Activated T-cell treated with anti-CD3 and anti-CD28 coated beads, Interleukin-2, amount 50 U/mL, for 4 hours (primary cell): ENCODE measurements at places on chromosomes 7 and 10.
A peak's percentile ranks its signal among the peaks of the same experiment; 100 is the strongest.

GRCh38 chr7:22849172-22849571 lies 26.5 kb upstream of the TOMM7 start:
- no peak for DNase-seq

DNA sequence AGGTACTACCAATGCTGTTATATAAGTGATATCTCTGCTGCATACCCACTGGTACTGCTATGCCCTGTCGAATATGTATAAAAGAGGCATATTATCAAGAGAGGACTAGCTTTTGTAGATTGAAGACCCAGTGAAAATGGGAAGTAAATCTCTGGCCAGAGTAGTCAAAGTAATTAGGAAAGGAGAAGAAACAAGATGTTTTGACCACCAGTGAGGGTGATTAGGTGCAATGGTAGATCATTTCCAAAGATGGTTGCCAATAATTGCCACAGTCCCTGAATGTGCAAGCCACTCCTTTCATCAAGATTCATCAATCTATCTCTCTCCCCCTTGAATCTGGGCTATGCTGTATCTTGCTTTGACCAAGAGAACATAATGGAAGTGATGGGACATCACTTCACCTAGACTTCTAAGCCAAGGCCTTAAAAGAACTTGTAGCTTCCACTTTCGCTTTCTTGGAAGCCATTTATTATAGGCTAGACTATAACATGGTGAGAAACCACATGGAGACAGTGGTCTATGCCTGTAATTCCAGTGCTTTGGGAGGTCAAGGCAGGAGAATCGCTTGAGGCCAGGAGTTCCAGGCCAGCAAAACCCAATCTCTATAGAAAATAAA lies 52.6 kb upstream of the ST8SIA6 start:
- no peak for DNase-seq

- DNase-seq, result no peak
Measured at GRCh38 chr10:79946271-79947082, 2.4 kb downstream of the SFTPD start.

GRCh38 chr7:80147543-80148391 lies 13.1 kb downstream of the GNAI1 start:
- DNase-seq, result no peak

GRCh38 chr7:1383398-1384112 lies 75.7 kb downstream of the MICALL2 start:
- DNase-seq, result no peak

DNA sequence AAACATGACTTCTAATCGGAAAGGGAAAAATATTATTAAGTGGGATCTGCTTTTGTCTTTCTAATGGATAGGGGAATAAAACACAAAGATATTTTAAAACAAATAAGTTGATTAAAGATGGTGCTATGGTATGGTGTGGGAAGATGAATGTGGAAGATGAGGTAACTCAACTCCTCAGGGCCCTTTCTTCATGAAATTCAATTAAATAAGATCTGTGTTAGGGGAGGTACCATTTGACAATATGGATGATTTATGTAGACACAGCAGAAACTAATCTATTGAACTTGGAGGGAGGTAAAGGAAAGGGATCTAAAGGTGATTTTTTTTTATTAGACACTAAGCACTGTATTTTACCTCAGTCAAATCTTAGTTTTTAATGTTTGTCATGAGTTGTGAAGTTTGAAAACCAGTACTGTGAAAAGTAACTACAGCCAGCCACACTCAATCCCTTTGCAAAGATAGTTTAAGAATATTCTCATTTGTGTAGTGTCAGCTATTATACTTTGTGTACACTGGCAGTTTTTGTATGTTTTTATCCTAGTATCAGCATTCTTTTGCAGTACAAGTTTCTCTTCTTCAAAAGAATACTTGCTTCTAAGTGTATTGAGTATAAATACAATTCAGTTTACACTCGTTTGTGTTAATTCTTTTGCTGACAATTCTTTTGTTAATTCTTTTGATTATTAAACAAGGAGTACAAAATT lies 151.3 kb downstream of the PHF14 start:
- DNase-seq, result no peak

- DNase-seq, result no peak
Measured at GRCh38 chr10:96298362-96298761, 5.9 kb upstream of the DNTT start.

GRCh38 chr7:37757563-37757962 lies 74.0 kb downstream of the GPR141 start:
- no peak for DNase-seq

DNA sequence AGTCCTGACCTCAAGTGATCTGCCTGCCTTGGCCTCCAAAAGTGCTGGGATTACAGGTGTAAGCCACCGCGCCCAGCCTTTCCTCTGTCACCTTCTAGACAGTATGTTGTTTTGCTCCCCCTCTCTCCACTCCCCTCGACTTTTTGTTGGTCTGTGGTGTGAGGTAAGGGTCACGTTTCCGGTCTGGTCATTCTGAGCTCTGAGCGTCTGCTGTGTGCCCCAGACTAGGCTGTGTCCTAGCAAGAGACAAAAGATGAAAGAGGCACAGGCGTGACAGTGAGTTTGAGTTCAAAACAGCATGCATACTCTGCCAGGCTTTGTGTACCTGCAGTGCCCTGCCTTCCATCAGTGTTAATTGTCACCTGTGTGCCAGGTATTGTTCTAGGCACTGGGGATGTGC lies 87.4 kb upstream of the PPIF start:
- no peak for DNase-seq

DNA sequence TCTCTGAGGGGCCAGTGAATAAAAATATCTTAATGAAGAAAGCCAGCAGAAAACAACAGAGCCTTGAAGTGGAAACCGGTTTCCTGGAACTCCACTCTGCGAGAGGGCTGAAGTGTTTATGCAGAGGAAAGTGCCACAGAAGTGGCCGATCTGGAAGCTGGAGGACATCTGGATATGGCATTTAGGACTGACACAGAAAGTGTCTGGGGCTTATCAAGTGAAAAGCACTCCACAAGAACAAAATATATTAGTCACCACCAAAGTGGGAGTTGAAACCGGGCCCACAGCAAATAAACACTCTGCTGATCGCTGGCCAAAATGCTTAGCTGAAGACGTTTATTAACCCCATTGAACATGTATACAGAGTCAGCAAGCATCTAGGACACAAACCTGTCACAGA lies 7.8 kb downstream of the NOD1 start:
- no peak for DNase-seq

GRCh38 chr10:102045292-102045691 lies 10.7 kb downstream of the ARMH3 start:
- no peak for DNase-seq

- DNase-seq, result no peak
Measured at GRCh38 chr7:77950548-77950947, 152.0 kb downstream of the PHTF2 start.

DNA sequence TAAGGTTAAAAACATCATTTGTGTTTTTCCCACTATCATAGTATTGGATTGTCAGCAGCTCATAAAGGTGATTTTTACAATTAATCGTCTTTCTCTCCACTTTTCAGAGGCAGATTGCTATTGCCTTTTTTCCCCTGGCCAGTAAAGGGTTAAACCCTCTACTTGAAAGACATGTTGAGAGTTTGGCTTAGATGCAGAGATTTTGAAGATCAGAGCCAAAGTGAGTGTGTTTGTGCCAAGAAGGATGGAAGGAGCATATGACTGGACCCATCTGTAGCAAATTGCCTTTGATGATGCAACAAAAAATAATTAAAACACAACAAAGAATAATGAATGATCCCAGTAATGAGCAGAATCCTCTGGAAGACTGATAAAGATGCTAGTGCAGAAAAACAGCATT lies 373.1 kb downstream of the MALRD1 start:
- no peak for DNase-seq

DNA sequence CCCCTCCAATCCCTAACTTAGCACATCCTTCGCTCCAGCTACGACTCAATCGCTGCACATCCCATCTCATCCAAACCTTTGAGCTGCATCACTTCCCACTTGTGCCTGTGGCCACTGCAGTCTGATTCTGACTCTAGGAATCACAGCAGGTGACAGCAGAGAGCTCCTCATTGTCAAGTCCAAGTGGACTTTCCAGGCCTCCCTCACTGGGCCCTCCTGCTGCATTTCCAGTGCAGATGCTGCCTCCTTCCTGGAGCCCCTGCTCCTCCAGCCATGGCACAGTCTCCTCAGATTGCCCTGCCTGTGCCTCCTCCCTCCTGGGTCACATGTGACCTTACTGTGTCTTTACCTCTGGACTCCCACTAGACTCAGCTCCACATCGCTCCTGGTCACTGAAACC lies 157.3 kb downstream of the USP6NL start:
- DNase-seq, result no peak

DNA sequence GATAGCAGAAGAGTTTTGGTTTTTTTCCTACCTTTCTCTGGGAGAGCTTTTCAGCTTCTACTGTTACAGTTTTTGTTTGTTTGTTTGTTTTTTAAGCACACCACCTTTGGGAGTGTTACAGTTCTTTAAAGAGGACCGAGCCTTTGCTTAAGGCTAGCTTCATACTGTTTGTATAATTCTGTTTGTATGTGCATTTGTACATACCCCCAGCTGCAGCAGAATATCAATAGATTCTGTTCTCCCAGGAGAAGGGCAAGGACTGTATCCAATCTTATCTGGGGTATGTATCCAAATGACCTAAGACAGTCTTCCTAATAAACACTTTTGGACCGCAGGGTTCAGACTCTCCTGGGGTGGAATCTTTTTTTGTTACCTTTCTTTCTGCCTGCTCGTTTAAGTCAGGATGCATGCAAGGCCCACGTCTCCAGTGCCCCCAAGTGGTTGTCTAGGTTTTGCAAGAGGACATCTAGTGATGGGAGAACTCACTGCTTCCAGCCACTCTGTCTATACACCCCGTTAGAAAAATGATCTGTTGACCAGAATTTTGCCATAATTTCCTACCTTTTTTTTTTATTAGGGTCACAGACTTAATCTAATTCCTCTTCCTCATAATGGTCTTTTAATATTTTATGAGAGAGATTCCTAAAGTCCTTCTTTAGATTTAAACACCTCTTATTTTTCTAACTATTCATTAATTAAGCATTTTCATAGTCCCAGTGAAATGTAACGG lies 23.9 kb downstream of the NRF1 start:
- DNase-seq, result peak; percentile 59

GRCh38 chr7:138887085-138887710 lies 89.2 kb upstream of the ATP6V0A4 start:
- DNase-seq, result no peak

- no peak for DNase-seq
Measured at GRCh38 chr7:28722684-28723083, 235.4 kb downstream of the TRIL start.

- peak; percentile 79 for DNase-seq
Measured at GRCh38 chr10:102408728-102409603, 9.6 kb downstream of the PSD start.
